AG09319 (cell line): ENCODE measurements at places on chromosomes 4 and X.
A peak's percentile ranks its signal among the peaks of the same experiment; 100 is the strongest.

GRCh38 chr4:5206016-5206790, 154.9 kb downstream of the STK32B start:
- peak; percentile 54 for DNase-seq

DNA sequence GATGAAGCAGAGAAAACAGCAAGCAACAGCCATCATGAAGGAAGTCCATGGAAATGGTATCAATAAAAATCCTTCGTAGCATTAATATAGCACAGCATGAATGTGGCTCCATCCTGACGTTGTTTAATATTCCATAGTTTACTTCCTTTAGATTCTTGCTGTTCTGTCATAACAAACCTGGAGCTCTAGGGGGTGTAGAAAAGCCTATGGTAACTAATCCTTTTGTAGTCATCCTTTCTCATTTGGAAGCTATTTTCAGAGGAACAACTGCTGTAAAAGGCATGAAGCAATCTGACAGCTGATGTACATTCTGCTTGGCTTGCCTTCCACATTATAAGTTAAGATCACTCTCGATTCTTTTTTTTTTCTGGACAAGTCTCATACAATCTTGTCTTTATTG, 914 bp downstream of the MYOZ2 start:
- no peak for DNase-seq

DNA sequence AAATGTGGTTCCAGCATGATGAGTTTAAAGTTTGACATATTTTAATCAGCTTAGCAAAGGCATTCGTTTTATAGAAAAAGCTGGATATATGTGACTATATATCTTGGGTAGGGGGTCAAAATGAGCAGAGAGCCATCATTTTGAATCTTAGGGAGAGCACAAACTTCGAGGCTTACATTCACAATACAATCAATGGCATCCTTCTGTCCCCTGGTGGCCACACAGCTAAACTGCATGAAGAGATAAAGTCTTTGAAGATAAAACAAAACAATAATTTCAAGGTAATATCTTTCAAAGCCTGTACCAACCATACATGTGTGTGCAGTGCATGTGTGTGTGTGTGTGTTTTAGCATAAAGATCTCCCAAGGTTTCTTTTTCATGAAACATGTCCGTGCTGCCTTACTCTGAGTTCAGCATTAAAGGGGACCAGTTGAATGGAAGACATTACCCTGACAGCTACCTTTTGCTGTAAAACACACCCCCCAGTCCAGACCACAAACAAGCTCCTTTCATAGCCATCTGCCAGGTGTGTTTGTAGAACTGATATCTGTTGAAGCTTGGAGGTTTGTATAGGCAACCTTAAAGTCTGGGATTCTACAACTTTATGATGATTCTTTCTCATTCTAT, 22.0 kb downstream of the DYNLT3 start:
- no peak for DNase-seq

DNA sequence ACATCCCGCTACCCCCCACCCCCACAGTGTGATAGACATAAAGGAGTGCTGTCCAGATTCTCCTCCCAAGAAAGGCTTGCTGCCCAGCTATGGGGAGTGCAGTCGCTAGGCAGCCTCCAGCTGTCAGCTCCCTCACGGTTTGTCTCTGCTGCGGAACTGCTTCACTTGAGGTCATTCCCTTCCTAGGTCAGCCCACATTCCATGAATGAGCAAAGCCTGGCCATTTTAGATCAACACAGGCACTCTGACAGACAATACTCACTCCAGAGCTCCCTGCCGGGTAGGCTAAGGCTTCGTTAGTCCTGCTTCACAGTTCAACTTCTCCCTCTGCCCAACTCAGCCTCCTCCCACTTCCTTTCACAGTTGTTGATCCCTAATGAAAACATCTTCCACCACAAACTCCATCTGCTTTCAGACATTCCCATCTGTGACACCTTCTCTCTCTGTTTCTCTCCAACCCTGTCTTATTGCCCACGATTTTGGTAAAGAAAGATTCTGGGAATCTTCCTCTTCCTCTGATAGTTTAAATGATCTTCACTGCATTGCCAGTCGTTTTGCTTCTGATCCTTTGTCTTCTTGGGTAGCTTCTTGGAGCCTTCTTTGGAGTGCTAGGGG, 318.9 kb upstream of the F9 start:
- no peak for DNase-seq

- DNase-seq = no peak
Observed at GRCh38 chrX:11421805-11422524, 128.8 kb downstream of the AMELX start.

DNA sequence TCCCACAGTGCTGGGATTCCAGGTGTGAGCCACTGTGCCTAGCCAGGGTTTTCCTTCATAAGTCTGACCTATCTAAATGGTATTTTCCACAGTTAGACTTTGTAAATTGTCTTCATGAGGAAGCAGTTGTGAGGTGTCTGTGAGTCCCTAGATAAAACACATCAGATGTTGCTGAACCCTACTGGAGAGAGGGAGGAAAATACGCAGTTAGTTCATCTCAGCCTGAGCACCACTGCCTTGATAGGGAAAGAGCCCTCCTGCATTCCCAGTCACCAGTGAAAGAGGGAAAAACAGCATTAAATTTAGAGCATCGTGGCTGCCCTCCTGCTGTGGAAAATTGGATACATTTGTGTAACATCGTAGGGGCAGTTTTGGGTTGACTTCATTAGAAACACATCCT, 31.7 kb upstream of the CLDN34 start:
- DNase-seq = no peak
